ENCODE measurements at places on chromosomes 2 and 18.

DNA sequence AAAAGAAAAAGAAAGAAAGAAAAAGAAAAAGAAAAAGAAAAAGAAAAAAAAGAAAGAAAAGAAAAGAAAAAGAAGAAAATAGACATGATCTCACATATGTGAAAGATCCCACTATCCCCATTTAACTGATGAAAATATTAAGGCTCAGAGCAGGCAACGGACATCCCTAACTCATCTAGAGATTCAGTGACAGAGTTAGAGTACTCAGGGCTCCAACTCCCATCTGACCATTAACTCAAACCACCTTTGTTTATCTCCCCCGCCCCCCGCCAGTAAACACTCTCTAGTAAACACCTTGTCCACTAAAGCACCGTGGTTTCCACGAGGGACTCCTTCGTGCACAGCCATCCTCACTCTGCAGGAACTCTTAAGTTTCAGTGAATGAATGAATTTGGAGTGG is 142.9 kb downstream of the TGIF1 start:
- DNase-seq: no peak

DNA sequence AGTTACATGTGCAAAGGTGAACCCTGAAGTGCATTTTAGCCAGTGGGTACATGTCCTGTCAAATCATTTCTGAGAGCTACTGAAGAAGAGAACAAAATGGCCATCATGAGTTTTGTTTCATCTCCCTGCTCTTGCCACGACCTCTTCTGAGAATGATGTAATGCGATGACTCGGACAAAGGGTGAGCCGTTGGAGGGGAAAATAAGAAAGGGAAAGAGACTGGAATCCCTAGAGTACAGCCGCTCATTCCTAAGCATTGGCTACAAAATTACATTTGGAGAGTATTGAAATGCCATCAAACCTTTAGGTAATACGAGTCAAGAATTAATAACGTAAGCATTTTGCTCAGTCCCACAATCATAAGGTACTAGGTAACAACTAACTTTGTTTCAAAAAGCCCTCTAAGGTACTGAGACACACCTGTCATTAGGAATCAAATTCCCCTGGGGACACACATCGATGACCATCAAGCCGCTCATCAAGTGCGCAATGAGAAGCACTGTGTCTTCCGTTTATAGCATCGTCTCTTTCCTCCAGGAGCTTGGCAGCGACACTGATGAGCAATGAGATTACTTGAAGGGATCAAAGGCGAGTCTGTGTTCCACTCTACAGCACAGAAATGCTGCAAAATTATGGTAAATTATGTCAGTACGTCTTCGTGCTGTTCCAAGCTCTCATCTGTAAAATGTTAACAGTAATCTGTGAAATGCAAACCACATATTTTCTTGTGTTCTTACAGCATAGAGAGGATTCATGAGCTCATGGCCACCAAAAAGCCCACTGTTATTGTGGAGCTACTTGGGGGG is 97.3 kb upstream of the PIEZO2 start:
- DNase-seq: peak; percentile 72

GRCh38 chr18:58325494-58325893 is 281.5 kb downstream of the NEDD4L start:
- no peak for DNase-seq

DNA sequence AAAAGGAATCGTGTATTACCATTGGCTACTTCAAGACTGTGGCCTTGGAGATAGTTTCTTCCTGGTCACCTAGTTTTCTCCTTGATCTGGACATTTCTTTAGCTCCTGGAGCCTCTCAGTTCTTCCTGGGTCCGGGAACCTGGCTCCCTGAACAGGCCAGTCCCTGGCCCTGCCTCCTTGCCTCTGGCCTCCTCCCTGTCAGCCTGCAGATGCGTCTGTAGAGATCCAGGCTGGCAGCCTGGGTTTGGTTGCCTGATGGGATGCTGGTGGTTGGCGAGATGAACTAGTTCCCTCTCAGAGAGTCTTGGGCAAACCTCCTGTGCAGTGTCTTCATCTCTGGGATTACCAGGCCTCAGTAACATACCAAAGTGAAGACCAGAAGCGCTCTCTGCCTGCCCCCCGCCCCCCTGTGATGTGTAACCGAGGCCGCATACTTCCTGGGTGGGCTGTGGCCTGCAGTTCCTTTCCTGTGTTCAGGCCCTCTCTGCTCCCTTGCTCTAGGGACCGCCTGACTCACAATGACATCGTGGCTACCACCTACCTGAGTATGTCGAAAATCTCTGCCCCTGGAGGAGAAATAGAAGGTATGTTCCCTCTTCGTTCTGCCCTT is 85.4 kb downstream of the DYSF start:
- no peak for DNase-seq

DNA sequence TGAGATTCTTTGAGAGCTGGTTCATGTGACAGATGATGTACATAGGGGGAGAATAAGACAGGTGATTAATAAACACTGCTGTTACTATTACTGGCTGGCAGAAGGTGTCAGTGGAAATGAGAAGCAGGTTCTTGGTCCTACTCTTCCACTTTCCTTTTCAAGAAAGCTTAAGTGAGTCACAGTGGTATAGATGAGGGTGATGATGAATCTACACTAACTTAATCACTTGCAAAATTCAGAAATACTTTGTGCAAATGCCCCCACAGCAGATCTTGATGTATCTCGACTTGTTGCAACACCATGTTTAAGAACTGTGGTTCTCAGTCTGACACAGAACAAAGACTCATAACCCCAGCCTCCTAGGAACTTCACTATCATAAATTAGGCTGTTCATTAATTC is 35.9 kb upstream of the MGAT5 start:
- DNase-seq: peak; percentile 5

- DNase-seq: peak; percentile 64
These were observed 140.8 kb downstream of the MEIS1 start for GRCh38 chr2:66575625-66576310.

DNA sequence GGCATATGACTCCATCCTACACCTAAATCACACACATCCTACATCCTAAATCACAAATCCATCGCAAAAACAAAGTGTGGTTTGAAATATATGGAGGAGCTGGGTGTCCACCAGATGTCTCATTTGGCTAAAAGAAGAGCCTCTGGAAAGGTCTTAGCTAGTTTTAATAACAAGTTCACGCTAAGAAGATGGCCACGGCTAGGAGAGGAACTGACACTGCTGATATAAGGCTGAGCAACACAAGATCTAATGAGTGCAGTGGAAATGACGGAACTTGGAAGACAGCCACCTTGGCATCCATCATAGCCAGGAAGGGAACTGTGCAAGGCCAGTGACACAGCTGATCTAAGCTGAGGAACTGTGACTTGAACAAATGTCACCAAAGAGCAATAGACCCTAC is 60.0 kb upstream of the AGAP1 start:
- peak; percentile 11 for DNase-seq

Measured in EL (cell line).